Activated CD4-positive, alpha-beta T cell treated with anti-CD3 and anti-CD28 coated beads, Interleukin-2, amount 10 ng/mL, durations not matched to agents 7 days and 5 days (primary cell): ENCODE measurements at places on chromosomes 5 and 9.
A peak's percentile ranks its signal among the peaks of the same experiment; 100 is the strongest.

DNA sequence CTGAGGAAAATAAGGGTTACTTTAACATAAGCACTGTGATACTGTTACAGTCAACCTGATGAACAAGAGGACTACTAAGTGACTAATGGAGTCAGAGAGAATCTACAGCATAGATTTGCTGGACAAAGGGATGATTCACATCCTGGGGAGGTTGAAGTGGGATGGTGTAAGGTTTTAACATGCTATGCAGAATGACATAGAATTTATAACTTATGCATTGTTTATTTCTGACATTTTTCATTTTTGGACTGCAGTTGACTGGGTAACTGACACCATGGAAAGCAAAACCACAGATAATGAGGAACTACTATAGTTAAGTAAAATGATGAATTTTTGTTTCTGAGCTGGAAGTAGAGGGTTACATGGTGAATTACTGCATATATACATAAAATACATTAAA is 389.2 kb downstream of the MAT2B start:
- no peak for DNase-seq

DNA sequence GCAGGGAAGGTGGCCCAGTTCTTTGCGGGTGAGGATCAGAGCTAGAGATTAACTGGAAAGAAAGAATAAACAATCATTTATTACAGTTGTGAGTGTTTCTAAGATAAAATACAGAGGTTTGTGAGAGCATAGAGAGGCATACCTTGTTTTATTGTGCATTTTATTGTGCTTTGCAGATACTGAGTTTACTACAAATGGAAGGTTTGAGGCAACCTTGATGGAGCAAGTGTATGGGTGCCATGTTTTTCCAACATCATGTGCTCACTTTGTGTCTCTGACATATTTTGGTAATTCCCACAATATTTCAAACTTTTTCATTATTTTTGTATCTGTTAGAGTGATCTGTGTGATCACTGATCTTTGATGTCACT is 715 bp upstream of the C5orf34 start:
- no peak for DNase-seq

DNA sequence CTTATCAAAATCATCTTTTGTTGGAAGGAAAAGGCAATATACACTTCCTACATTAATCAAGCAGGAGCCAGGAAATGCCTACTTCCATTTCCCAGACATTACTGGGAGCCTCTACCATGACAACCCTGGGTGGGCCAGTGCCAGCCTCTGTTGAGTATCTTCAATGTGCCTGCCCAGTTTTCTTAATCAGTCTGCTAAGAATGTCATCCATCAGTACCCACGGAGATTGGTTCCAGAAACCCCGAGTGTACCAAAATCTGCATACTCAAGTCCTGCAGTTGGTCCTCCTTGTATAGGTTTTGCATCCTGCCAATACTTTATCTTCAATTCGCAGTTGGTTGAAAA is 82.4 kb downstream of the MARCHF3 start:
- DNase-seq, result no peak

DNA sequence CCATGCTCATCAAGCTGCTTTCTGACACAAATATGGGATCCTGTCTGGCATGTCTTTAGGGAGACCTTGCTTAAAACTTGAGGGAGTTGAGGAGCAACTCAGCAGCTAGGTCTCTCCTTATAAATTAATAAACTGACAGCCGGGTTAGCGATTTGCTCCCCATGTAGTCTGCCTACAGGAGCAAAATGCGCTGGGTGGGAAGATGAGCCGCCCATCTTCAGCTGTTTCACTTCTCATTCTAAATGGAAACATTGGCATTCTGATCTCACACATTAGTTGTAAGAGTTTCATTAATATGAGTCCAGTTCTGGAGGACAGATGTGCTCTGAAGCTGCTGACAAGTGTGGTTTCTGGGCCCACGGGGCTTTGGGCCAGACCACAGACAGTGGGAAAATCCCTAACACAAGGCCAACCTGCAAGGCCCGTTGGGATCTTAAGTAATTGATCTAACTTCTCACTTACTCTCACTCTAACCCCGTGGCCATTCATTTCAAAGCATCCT is 197.0 kb downstream of the MCTP1 start:
- DNase-seq, result no peak

- no peak for DNase-seq
These were observed 468.7 kb downstream of the SPATA31D1 start for GRCh38 chr9:82457298-82457697.

DNA sequence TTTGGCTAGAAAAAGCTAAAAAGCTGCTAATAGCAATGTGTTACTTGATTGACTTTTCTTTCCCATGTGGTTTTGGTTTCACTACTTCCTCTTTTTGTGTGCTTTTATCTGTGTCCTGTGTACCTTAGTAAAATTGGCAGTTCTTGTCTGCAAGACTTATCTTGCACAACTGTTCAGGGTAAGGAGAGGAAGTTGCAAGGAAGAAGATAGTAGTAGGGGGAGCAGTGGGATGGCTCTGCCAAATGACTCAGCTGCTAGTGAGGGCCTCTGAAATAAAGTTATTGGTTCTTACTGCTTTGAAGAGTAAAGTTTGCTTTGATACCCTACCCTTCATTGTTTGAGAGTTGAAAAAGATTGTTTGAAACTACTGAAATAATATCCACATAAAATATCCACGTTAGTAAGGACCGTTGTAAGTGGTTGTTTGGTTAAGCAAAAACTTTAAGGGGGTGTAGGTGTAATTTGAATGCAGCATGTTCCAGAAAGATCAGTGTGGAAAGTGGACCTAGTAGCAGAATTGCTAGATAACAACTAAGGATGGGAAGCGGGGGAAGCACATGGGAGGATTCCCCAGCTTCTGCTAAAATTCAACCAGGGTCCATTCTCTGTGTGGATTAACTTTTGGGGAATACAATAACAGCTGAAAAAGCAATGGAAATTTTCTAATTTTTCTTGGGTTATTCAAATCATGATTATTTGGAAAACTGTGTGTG is 123.5 kb downstream of the SCAMP1 start:
- DNase-seq, result no peak

GRCh38 chr5:136516637-136517036 is 151.3 kb upstream of the TRPC7 start:
- DNase-seq, result no peak

GRCh38 chr9:132776268-132776667 is 101.8 kb downstream of the AK8 start:
- DNase-seq, result no peak

DNA sequence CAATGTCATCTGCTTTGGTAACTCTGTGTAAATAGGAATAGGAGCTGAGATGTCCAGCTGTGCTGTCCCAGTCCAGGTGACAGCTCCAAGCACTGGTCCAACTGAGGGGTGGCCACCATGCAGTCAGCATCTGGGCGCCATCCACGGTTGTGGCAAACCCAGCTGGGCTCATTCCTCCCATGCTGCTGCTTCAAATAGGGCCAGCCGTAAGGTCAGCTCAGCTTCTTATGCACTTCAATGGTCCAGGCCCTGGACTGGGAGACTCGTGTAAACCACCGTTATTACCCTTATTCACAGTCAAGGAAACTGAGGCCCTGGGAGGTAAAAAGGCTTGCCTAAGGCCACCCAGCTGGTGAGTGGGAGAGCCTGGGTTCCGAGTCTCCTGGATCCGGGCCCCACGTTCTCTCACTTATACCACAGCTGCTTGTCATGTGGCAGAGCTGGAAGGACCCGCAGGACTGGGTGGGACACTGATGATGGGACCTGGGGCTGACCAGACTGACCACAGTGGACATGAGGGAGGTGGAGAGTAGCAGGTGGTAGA is 38.7 kb upstream of the ANGPTL2 start:
- no peak for DNase-seq

GRCh38 chr9:33817327-33818166 is 587 bp downstream of the UBE2R2 start:
- peak; percentile 72 for DNase-seq

GRCh38 chr9:129612815-129613519 is 7.9 kb downstream of the C9orf50 start:
- no peak for DNase-seq

DNA sequence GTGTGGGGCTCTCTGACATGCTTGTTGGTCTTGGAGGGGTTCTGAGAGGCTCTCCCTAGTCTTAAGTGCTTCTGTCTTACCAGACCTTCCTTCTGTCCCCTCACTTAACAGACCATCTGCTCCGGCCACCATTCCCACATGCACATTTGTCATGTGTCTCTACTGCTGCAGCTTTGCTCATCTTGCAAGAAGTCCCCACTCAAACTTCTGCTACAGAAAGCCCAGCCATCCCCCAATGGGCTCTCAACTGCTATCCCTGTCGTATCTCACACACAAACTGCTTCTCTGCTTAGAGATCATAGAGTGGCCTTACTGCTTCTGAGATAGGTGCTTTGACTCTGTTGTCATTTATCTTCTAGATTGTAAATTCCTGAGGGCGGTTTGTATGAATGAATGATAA is 69.4 kb downstream of the NUP214 start:
- no peak for DNase-seq

DNA sequence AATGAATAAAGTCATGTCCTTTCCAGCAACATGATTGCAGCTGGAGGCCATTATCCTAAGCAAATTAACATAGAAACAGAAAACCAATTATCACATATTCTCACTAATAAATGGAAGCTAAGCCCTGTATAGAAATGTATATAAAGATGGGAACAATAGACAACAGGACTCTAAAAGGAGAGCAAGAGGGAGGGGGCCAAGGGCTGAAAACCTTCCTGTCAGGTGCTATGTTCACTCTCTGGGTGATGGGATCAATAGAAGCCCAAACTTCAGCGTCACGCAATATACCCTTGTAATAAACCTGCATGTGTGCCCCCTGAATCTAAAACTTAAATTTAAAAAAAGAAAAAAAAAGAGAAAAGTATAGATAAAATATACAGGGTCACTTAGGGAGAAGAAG is 163.7 kb upstream of the ACO1 start:
- no peak for DNase-seq

GRCh38 chr9:35529161-35529823 is 39.4 kb downstream of the RUSC2 start:
- no peak for DNase-seq

DNA sequence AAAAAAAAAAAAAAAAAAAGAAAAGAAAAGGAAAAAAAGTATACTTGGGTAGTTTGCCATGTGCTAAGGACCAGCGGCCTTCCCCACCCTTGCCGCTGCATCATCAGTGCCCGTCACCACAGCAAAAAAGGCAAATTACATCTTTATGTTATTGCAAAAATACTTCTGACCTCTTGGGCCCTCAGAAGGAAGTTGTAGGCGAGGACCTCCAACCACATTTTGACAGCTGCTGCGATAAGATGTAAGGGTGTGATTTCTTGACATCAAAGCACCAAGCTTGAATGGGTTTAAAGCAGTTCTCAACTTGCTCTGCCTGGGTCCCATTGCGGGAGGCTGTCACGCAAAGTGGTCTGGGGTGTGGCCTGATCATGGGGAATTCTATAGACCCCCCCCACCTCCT is 39.2 kb downstream of the DMRT1 start:
- DNase-seq, result peak; percentile 8

DNA sequence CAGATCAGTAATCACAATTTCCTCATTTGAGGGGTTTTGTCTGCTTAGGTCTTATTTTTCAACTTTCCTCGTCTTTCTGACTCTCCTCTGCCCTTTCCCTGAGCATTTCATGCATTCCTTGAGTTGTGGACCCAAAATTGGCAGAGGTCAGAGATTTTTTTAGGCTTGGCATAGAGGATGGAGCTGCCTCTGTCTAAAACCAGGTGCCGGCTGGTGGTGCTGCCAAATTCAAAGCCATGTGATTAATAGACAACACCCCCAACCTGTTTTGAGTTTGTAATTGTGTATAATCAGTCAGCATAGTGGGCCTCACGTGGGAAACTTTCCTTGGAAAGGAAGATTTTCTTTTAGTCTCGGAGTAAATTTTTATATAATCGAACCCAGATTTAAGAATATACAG is 39.6 kb downstream of the TJP2 start:
- no peak for DNase-seq

DNA sequence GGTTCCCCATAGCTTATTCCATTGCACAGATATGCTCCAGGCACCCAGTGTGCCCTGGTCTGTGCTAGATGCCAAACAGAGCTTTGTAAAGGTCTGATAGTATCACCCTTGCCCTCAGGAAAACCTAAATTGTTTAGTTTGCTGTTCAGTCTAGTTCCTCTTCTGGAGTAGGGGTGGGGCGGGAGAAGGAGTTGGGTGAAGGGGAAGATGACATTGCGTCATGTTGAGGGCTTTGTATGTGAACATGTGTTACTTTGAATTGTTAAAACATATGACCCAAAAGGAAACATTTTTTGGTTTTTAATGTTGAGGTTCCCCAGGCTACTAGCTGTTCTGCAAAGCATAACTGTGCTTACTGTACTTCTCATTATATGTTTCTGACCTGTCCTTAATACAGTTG is 40.6 kb downstream of the HACD4 start:
- no peak for DNase-seq

DNA sequence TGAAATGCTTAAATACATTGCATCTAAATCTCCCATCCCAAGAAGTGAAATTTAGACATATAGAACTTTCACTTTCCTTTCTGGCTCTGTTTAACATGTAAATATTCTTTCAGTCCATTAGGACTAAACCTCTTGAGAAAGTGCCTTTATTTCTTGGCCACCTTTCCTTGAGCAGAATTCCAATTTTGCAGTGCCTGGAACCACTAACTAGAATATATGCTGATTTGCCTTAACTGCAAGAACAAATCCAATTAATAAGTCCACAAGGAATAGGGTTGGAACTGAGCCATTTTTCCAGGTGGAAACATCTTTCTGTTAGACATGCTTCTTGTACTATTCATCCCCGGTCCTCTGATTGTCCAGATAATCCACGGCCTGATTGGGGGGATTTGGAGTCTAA is 478.0 kb downstream of the ENC1 start:
- DNase-seq, result no peak

- no peak for DNase-seq
These were observed 59.0 kb downstream of the CWC27 start for GRCh38 chr5:64827703-64828102.

GRCh38 chr9:38108326-38108725 is 39.3 kb upstream of the SHB start:
- no peak for DNase-seq

DNA sequence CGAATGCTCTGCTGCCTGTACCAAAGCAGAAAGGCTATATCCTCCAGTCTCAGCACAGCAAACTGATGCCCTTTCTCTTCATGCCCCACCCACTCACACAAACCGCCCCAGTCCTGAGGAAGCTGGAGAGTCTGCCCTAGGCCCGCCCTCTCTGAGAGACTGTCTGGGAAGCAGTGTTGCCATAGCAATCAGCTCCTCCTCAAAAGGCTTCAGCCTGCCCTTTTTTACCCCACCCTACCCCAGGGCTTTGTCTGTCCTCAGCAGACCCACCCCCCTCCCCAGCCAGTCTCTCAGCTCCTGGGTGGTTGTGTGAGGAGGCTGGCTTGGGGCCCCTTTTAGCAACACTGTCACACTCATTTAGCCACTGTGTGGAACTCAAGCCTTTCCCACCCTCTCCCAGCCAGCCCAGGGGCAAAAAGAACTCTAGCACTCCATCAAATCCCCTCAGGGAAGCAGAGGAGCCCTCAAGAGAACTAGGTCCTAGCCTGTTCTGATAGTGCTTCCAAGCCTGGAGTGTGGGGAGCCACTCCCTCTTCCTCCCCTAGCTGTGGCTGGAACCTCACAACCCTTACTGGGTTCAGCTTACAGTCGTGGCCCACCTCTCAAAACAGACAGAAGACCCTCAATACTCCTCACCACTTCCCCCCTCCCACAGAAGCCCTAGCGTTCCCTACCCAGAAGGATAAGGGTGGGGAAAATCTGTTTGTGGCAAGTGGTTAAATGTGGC is 1.4 kb downstream of the ATOSB start:
- DNase-seq, result peak; percentile 90

- DNase-seq, result no peak
These were observed 17.9 kb downstream of the ANKH start for GRCh38 chr5:14853685-14854084.

GRCh38 chr5:74464512-74465209 is 175.9 kb downstream of the ENC1 start:
- no peak for DNase-seq

- DNase-seq, result no peak
These were observed 67.2 kb upstream of the TSLP start for GRCh38 chr5:111004291-111004690.
